ENCODE measurements at places on chromosomes 6 and 20. TPM values are rescaled to one million over a fixed set of nuclear protein-coding genes. Genes with fewer than 3 reads are reported as not detected.

- no peak for DNase-seq
- H3K4me3 ChIP-seq: no peak overlapping the region
- H3K4me1 ChIP-seq: no peaks in the 10 kb centered on the region
- no peaks in the 10 kb centered on the region for H3K27me3 ChIP-seq
- H3K36me3 ChIP-seq: no peaks in the 10 kb centered on the region
Observed at GRCh38 chr6:5749016-5749650, 257.6 kb downstream of the NRN1 start.

DNA sequence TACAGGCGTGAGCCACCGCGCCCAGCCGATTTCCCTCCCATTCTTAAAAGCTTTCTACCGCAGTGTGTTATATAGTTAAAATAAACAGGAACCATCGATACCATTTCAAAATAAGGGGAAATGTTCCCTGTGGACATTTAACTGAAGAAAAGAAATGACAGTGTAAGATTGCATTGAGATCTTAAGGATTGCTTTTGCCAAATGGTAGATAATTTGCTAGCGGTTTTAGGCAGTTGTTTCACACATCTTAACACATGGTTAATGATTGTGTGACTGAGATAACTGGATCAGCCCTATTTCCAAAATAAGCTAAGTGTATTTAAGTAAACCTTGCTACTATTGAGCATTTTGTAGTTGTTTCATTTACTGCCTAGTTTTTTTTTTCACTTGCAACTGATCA is 15.6 kb downstream of the STX16 start:
- no peak overlapping the region for H3K4me3 ChIP-seq
- H3K27ac ChIP-seq: no peak overlapping the region
- H3K27me3 ChIP-seq: no peaks in the 10 kb centered on the region

- H3K36me3 ChIP-seq: no peaks in the 10 kb centered on the region
- H3K27me3 ChIP-seq: no peaks in the 10 kb centered on the region
- no peak overlapping the region for H3K4me3 ChIP-seq
- peak overlapping the region; percentile 92 for H3K27ac ChIP-seq
- DNase-seq: no peak
Observed at GRCh38 chr6:149895833-149896271, 2.1 kb downstream of the RAET1E start.

GRCh38 chr20:57977141-57977540 is 251.3 kb downstream of the ANKRD60 start:
- H3K27ac ChIP-seq: peak overlapping the region; percentile 65
- peaks cover 5% of the 10 kb centered on the region for H3K4me1 ChIP-seq
- H3K27me3 ChIP-seq: no peaks in the 10 kb centered on the region
- no peak overlapping the region for H3K4me3 ChIP-seq
- no peaks in the 10 kb centered on the region for H3K36me3 ChIP-seq
- DNase-seq: no peak

DNA sequence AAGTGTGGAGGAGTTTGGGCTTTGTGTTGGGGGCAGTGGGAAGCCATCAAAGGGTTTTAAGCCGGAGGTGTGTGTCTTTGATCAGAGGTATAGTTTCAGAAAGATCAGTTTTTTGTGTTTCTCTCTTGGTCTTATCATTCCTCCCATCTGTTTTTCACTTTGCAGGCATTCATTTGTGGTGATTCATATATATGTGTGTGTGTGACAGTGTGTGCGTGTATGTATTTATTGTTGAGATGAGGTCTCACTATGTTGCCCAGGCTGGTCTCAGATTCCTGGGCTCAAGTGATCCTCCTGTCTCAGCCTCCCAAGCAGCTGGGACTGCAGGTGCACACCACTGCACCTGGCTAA is 11.1 kb upstream of the SERINC3 start:
- H3K36me3 ChIP-seq: no peaks in the 10 kb centered on the region
- no peaks in the 10 kb centered on the region for H3K4me1 ChIP-seq
- H3K27ac ChIP-seq: peak overlapping the region; percentile 86
- peak overlapping the region; percentile 86 for H3K4me3 ChIP-seq
- H3K27me3 ChIP-seq: no peaks in the 10 kb centered on the region
- DNase-seq: no peak

DNA sequence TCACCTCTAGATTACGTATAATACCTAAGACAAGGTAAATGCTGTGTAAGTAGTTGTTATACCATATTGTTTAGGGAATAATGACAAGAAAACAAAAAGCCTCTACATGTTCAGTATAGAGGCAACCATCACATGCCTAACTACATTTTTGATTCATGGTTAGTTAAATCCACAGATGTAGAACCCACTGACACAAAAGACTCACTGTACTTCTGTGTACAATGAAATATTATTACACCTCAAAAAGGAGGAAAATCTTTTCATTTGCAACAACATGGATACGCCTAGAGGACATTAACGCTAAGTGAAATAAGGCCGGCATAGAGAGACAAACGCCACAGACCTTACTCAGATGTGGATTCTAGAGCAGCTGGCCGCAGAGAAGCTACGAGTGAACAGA is 50.5 kb downstream of the NINL start:
- no peaks in the 10 kb centered on the region for H3K27me3 ChIP-seq
- DNase-seq: no peak
- H3K36me3 ChIP-seq: no peaks in the 10 kb centered on the region
- H3K27ac ChIP-seq: no peak overlapping the region
- no peak overlapping the region for H3K4me3 ChIP-seq
- H3K4me1 ChIP-seq: no peaks in the 10 kb centered on the region

DNA sequence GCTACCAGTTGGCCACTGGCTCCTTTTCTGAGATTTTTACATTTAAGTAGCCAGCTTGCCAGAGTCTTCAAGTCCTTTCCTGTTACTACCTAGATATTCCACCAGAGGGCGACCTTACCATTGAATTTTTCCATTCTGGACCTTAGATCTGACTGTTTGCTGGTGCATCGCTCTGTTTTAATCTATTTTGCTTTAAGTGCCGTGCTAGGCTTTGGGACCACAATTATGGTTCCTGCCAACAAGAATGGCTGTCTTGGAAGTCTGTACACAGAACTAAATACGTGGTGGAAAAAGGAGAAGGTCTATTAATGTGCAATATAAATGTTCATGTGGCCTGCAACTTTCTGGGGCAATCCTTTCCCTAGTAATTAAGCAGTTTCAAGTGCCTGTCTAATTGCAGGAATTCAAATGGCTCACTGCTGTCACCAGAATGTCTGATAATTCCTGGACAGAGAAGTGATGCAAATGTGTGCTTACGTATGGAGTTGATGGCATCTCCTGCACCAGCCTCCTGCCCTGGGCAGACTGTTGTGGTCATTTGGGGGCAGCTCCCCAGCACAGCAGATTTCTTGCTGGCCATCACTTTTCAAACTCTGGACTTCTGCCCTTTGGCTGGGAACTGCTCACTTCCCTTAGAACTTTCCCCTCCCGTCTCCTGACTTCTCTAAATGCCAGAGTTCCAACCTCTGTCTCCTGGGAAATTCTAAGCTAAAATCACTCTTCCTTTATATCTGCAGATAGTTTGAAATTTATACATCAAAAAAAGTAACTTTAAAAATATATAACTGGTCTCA is 5.6 kb upstream of the HLA-DOA start:
- no peak overlapping the region for H3K4me3 ChIP-seq
- no peak for DNase-seq
- no peaks in the 10 kb centered on the region for H3K27me3 ChIP-seq

DNA sequence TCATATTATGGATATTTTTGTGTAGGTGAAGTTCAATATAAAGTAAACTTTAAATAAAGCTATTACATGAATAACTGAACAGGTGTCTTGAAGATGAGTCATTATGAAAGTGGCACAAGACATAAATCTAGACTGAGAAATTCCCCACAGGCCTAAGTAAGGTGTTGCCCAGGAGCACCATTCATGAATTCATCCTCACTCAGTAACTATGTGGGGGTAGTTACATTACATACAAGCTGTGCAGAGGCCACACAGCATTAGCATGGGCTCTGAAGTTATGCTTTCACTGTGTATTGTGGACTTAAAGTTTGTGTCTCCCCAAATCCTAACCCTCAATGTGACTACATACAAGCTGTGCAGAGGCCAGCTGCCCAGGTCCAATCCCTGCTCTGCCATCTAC is 65.9 kb downstream of the BCAS1 start:
- no peak overlapping the region for H3K27ac ChIP-seq
- no peaks in the 10 kb centered on the region for H3K36me3 ChIP-seq
- no peaks in the 10 kb centered on the region for H3K4me1 ChIP-seq
- no peak overlapping the region for H3K4me3 ChIP-seq

The C6orf52 gene
- not detected for total RNA-seq

The FBXO30 gene
- total RNA-seq: 8.2 TPM

The FAM83C gene
- not detected for total RNA-seq

The SRMS gene
- total RNA-seq: 0.59 TPM

The BLOC1S5 gene
- 12.5 TPM for total RNA-seq

The PKIB gene
- total RNA-seq: 1.6 TPM

Measured in breast epithelium (tissue), 4 donors.